AML-193 (cell line): ENCODE measurements at places on chromosomes 12 and 14.

- no peak for DNase-seq
Measured at GRCh38 chr12:93664573-93665138, 12.5 kb upstream of the CRADD start.

GRCh38 chr12:41418586-41418985 is 230.5 kb downstream of the PDZRN4 start:
- no peak for DNase-seq

GRCh38 chr12:115528466-115528865 is 749.0 kb downstream of the MED13L start:
- DNase-seq, result no peak

DNA sequence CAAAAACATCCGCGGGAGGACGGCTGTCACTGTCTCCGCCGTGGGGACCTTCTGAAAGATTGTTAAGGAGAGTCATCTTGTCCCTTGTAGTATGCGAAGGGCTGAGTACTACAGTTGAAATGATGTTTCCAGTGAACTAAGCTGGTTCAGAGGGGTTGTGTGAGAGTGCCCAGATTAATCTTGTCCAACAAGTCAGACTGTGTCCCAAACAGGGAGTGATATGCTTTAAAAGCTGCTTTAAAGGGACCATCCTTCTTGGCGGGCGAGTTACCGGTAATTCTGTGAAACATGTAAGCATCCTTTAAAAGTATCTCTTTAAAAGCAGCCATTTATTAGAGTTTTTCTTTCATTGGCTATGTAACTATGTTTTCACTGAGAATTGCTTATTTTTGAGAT is 1.1 kb downstream of the WDR20 start:
- no peak for DNase-seq

DNA sequence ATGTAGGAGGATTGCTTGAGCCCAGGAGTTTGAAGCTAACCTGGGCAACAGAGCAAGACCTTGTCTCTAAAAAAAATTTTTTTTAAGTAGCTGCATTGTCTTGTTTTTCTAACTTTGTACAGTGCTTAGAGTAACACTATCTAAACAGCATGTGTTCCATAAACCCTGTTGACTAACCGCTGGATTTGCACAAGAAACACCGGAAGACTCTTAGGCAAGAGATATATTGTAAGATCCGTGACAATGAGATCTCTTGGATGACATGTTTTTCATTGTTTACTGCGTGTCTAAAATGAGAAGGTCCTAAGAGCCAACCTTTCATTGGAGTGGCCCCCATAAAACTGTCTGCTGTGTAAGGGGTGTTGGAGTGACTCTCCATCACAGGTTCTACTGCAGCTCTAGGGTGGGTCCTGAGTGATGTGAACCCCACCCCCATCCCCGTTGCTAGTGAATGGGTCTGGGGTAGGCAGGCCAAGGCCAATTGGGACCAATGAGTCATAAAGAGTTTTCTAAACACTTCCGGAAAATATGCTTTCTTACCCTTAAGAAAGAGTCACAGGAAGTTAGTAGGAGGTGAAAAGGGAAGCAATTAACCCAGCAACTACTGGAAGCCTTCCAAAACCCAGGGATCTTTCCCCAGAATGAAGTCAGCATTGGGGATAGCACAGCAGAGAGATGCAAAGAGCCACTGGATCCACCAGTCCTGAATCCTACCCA is 24.3 kb upstream of the PCNX1 start:
- DNase-seq, result peak; percentile 99

GRCh38 chr12:56151672-56152131 is 685 bp upstream of the MYL6B start:
- peak; percentile 42 for DNase-seq

DNA sequence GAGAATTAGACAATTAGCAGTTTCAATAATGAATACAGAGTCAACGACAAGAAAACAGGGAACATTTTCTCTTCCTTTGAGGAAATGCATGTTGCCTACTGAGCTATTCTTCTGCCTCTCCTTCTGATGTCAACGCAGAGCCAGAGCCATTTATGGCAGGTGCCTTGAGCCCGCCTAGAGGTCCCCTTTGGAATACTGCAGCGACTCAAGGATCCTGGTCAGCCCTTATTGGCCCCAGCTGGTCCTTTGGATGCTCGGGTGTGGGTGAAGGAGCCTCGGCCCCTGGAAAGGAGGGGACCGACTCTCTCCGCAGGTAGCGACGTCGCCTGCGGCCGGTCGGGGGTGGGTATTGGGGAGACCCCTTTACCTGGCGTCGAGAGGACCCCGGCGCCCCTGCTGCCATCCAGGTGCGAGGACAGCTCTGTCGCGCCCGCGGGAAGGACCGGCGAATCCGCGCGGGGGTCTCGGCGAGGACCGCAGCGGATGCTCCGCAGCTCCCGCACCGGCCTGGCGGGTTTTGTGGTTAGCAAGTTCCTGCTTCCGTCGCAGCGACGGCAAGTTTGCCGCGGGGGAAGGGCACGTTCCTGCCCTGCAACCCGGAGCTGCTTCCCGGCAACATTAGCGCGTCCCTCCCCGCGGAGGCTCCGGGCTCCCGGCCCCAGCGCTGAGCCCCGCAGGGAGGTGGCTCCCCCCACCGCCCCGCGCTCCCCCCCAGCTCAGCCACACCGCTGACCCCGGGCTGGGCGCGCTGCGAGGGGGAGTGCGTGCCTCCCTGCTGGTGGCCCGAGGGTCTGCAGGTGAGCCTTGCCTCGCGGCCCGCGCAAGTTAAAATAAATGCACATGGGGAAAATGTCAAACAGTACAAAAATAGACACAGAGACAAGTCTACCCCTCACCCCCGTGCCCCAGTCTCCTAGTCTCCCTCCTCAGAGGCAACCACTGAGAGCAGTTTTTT is at the start of gene MANSC1:
Gene MANSC1, minus strand, starts transcription at position 532 of the 955 bp plus-strand sequence. CDS start 6,928 bp downstream, outside the sequence.
- no peak for DNase-seq

DNA sequence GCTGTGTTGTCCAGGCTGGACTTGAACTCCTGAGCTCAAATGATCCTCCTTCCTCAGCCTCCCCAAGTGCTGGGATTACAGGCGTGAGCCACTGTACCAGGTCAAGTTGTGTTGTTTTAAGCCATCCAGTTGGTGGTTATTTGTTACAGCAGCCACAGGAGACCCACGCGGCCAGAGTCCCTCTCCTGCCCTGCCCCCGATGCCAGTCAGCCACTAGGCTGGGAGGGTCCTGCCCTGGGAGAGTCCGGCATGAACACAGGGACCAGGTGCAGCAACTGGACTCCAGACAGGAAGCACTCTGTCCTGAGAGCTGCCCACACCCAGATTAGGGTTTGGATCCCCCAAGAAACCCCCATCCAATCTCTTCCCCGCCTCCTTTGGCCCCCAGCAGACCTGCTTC is 44.1 kb upstream of the FZD10 start:
- no peak for DNase-seq

DNA sequence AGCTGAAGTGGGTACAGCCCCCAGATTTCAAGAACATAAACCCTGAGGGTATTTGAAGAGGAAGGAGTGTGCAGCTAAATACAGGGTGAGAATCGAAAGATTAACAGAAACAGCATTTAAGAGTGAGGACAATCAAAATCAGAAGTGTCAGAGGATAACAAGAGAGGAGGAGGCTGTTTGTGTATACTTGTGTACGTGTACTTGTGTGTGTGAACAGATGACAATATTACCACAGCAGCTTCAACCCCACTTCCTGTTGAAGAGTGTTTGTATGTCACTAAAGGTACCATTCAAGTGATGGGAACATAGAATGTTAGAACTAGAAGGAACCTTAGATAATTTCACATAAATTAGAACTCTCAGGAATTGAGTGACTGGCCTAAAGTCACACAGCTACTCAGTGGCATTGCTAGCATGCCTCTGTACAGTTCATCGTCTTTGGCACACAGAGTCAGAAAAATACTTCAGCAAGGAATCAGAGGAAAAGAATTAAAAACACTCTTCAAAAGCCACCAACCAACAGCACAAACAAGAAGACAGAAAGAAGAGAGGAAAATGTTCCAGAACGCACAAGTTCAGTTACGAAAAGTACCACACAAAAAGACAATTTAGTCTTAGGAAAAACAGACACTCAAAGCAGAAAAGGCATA is 164.3 kb upstream of the BCL2L14 start:
- no peak for DNase-seq

DNA sequence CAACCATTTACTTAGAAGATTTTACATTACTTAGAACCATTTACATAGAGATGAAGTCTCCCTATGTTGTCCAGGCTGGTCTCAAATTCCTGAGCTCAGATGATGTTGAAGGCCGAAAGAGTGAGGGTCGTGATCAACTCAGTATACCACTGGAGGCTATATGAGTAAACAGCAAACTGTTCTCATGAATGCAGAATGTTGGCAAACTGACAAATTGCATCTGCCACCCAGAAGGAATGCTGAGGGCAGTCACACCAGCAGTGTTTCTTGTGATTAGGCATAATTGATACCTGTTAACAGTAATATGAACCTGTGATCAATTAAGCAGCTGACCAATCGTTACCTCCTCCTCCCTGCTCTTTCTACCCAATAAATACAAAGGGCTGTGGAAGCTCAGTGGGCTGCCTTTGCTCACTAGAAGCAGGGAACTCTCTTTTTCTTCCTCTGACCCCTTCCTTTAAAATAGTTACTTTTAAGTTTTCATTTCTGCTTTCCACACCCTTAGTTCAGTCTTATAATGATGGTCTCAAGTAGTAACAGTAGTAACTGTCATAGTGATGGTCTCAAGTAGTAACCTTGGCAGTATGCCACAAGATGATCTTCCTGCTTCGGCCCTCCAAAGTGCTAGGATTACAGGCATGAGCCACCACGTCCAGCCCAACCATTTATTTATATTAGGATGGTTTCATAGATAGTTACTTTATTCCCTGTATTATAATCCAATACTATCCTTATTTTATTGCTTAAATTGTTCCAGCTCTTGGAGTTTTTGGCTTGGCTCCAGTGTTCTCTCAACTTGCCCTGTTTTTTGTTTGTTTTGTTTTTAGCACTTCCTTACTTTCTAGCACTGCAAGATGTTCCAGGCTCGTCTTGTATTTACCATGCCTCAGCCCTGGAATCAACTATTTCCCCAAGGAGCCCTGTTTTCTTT is 25.8 kb downstream of the LIMA1 start:
- DNase-seq, result no peak

DNA sequence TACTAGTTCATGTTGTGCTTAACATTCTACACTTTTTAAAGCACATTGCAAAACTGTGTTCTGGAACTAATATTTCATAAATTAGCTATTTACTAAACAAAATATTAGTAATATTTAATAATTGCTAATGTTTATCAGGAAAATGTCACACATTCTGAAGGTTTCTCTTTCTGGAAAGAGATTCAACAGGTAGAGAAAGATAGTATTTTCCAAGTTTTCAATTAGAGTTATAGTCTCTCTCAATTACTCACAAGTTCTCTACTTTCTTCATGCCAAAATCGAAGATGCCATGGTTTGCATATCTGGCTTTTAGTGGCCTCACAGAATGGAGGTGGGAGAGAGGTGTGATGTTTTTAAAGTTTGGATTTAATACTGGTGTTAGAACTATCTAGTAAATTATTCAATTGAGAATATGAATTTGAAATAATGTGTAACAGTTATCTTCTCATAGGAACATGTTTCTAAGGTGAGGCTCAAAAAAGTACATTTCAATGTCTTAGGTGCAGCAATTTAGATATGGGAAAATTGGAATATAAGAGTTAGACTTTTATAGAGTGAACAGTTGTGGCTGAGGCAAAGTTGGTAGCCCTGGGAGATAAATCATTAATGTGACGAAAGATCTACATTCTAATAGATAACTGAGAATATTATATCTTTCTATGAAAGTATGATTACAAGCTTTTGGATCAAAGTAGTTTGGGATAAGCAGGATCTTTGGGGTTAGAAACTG is 1.5 kb downstream of the LUM start:
- DNase-seq, result no peak
